ENCODE measurements at places on chromosomes 7 and 10. TPM values are rescaled to one million over a fixed set of nuclear protein-coding genes. Genes with fewer than 3 reads are reported as not detected.

The SRRM3 gene
- total RNA-seq = 0.30 TPM

The CELF2 gene
- 3.9 TPM for total RNA-seq

The STRIP2 gene
- 15.5 TPM for total RNA-seq

The GOLGA7B gene
- total RNA-seq = 0.46 TPM

The STEAP1B gene
- total RNA-seq = 12.1 TPM
